ENCODE measurements at places on chromosomes 3 and 15. TPM values are rescaled to one million over a fixed set of nuclear protein-coding genes. Genes with fewer than 3 reads are reported as not detected.

- no peak for DNase-seq
- H3K27me3 ChIP-seq: no peaks in the 10 kb centered on the region
- no peaks in the 10 kb centered on the region for H3K4me1 ChIP-seq
- H3K4me3 ChIP-seq: no peak overlapping the region
- no peaks in the 10 kb centered on the region for H3K36me3 ChIP-seq
These were observed 353.0 kb downstream of the PLOD2 start for GRCh38 chr3:145807990-145808389.

GRCh38 chr3:159439346-159439745 is 549.3 kb upstream of the IL12A start:
- no peak for DNase-seq
- no peaks in the 10 kb centered on the region for H3K27me3 ChIP-seq
- no peaks in the 10 kb centered on the region for H3K4me1 ChIP-seq
- no peaks in the 10 kb centered on the region for H3K36me3 ChIP-seq
- no peak overlapping the region for H3K4me3 ChIP-seq

GRCh38 chr3:24023197-24023596 is 78.1 kb downstream of the NR1D2 start:
- H3K27me3 ChIP-seq: no peaks in the 10 kb centered on the region
- H3K36me3 ChIP-seq: no peaks in the 10 kb centered on the region
- H3K4me1 ChIP-seq: no peaks in the 10 kb centered on the region
- no peak overlapping the region for H3K4me3 ChIP-seq
- no peak overlapping the region for H3K27ac ChIP-seq

The ZBTB20 gene
- total RNA-seq: 59.2 TPM

DNA sequence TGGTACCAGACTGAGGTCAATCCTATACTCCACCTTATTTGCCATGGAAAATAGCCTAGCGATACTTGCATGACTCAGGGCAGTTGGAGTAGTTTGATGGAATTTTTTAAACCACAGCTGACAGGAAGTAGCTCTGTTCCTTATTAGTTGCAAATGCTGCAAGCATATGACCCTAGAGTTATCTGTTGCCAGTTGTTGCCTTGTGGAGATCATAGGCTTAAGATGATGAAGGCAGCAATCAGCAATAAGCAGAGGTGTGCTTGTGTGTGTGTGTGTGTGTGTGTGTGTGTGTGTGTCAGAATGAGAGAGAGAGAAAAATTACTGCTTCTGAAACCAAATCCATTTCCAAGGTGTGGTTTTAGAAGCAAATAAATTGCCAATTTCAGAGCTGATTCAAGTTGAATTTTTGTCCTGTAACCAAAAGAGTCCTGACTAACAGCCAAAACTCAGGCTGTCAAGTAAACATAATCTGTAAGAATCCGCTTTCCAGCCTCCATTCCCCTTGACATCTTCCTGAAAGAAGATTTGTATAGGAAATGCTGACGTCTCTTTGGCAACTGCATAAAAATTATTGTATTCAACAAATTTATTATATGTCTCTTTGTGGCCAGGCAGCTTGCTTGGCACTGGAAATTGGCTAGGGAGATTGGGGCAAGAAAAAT is 141.2 kb downstream of the SERPINI1 start:
- no peaks in the 10 kb centered on the region for H3K27me3 ChIP-seq
- H3K4me3 ChIP-seq: no peak overlapping the region
- DNase-seq: no peak
- no peak overlapping the region for H3K27ac ChIP-seq

GRCh38 chr3:55166576-55167555 is 239.0 kb upstream of the LRTM1 start:
- no peaks in the 10 kb centered on the region for H3K4me1 ChIP-seq
- H3K36me3 ChIP-seq: no peaks in the 10 kb centered on the region
- H3K27me3 ChIP-seq: no peaks in the 10 kb centered on the region
- DNase-seq: no peak
- no peak overlapping the region for H3K27ac ChIP-seq

DNA sequence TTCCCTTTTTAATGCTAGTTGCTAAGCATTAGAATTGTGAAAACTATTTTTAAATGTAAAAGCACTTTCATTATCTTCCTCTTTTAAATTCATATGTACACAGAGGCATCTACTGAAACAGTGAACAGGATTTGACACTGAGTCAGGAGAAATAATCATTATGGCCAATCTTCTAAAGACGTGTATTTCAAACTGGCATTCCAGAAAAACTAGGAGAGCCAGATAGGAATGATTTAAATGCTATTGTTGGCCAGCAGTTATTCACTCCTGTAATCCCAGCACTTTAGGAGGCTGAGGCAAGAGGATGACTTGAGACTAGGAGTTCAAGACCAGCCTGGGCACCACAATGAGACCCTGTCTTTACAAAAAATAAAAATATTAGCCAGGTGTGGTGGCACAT is 67.6 kb upstream of the RAP2B start:
- H3K4me1 ChIP-seq: peaks cover 15% of the 10 kb centered on the region
- DNase-seq: no peak
- H3K36me3 ChIP-seq: no peaks in the 10 kb centered on the region

DNA sequence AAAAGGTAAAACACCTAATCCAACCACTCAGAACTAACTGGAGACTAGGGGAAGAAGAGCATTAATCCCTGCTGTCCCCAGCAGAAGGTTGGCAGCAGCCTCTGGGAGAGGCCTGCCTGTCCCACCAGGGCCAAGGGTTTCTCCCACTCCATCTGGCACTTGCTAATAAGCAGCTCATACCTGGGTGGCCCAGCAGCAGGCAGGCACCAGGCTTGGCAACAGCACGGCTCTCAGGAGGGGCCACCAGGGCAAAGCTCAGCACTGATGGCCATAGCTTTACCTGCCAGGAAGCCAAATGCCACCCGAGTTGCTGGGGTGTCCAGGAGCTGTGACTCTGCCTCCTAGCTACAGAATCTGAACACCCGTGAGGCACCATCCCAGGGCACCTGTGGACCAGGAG is 58.3 kb downstream of the BOC start:
- no peaks in the 10 kb centered on the region for H3K4me1 ChIP-seq
- no peak for DNase-seq
- H3K4me3 ChIP-seq: no peak overlapping the region
- H3K27ac ChIP-seq: no peak overlapping the region
- H3K36me3 ChIP-seq: no peaks in the 10 kb centered on the region
- no peaks in the 10 kb centered on the region for H3K27me3 ChIP-seq

DNA sequence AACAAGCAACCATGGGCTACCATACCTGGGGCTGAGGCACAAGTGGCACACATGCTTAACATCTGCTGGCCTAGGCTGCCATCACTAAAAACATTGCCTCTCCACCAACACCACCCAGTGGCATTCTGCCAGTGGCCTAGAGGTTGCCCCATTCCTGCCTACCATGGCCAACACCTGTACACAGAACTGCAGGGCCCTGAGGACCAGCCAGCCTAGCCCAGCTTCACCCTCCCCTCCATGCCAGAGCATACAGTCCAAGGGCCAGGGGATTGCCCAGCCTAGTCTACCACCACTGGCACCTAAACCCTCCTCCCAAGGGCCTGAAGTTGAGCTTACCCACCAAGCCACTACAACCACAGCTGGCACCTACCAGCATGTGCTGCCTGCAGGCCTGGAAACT is 35.3 kb downstream of the NEK10 start:
- no peaks in the 10 kb centered on the region for H3K27me3 ChIP-seq
- no peak for DNase-seq
- H3K36me3 ChIP-seq: no peaks in the 10 kb centered on the region
- no peak overlapping the region for H3K4me3 ChIP-seq
- no peak overlapping the region for H3K27ac ChIP-seq
- H3K4me1 ChIP-seq: no peaks in the 10 kb centered on the region

DNA sequence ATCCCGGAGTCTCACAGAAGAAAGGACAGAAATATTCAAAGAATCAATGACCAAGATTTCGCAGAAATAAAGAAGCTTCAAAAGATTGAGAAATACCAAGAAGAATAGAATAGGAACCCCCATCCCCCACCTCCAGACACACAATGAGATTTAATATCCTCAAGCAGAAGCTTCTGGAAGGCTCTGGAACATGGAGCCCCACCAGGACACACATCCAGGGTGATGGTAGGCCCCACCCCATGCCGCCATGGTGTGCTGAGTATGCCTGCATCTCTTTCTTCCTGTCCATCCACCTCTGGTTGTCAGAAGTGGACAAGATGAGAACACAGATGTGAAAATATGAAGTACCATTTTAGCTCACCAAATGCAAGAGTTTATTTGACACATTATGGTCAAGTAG is 19.3 kb downstream of the PRR23E start:
- no peak overlapping the region for H3K4me3 ChIP-seq
- no peaks in the 10 kb centered on the region for H3K36me3 ChIP-seq
- H3K27me3 ChIP-seq: no peaks in the 10 kb centered on the region
- DNase-seq: no peak
- no peaks in the 10 kb centered on the region for H3K4me1 ChIP-seq
- no peak overlapping the region for H3K27ac ChIP-seq

DNA sequence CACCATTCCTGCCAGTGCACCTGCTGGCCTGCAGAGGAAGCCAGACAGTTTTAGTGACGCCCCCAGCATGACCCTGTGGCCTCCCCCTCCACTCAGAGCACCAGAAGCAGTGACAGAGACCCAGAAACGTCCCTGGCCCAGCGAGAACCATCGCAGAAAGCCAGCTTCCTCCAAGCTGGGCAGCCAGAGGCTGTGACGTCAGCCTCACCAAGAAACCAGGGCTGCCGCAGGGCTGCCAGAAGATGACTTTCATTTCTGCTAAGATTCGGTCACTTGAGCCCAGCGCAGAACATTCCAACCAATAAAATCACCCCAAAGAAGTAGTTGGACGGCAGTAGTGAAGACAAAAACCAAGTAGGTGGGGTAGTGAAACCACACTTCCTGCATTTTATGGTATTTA is 29.6 kb upstream of the RPL32 start:
- no peaks in the 10 kb centered on the region for H3K36me3 ChIP-seq
- H3K27me3 ChIP-seq: no peaks in the 10 kb centered on the region
- no peak overlapping the region for H3K27ac ChIP-seq
- no peak for DNase-seq
- no peaks in the 10 kb centered on the region for H3K4me1 ChIP-seq

The ITGA11 gene
- total RNA-seq: not detected

- no peak overlapping the region for H3K4me3 ChIP-seq
- no peaks in the 10 kb centered on the region for H3K36me3 ChIP-seq
- H3K27me3 ChIP-seq: no peaks in the 10 kb centered on the region
- no peaks in the 10 kb centered on the region for H3K4me1 ChIP-seq
- no peak overlapping the region for H3K27ac ChIP-seq
These were observed 197.3 kb upstream of the ST8SIA2 start for GRCh38 chr15:92196342-92196741.

The REC114 gene
- total RNA-seq: not detected

The PLSCR4 gene
- not detected for total RNA-seq

GRCh38 chr3:72270072-72270681 is 485.2 kb upstream of the PROK2 start:
- DNase-seq: no peak
- H3K4me1 ChIP-seq: no peaks in the 10 kb centered on the region
- H3K36me3 ChIP-seq: no peaks in the 10 kb centered on the region
- H3K27me3 ChIP-seq: no peaks in the 10 kb centered on the region

The KLHL40 gene
- not detected for total RNA-seq

DNA sequence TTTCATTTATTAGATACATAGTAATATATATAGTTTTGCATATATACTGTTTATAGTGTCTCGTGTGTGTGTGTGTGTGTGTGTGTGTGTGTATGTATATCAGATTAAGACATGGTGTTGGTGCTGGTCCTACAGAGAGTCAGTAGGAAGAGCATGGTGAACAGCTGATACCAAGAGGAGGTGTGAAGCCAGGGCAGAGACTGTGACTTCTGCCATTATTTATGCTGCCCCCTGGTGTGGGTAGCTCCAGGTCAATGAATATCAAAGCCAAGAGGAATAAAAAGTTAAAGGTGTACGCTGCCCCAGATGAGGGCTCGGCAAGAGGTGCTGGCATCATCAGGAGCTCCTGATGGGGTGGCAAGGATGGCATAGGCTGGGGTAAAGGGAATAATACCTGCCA is 299.5 kb upstream of the RASGRP1 start:
- H3K27me3 ChIP-seq: no peaks in the 10 kb centered on the region
- no peak overlapping the region for H3K4me3 ChIP-seq

DNA sequence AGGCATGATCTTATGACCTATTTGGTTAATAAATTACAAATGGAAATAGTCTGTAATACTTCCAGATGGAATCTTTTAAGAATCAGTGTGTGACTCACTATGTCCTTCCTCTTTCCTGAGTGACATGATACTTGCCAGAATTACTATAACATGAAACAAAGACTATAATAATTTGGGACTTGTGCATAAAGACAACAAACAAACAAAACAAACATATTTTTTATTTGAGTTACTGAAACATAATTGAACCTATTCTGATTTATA is 1268.1 kb downstream of the OTOL1 start:
- H3K27ac ChIP-seq: no peak overlapping the region
- no peaks in the 10 kb centered on the region for H3K36me3 ChIP-seq
- no peak for DNase-seq
- H3K4me1 ChIP-seq: no peaks in the 10 kb centered on the region
- no peaks in the 10 kb centered on the region for H3K27me3 ChIP-seq

DNA sequence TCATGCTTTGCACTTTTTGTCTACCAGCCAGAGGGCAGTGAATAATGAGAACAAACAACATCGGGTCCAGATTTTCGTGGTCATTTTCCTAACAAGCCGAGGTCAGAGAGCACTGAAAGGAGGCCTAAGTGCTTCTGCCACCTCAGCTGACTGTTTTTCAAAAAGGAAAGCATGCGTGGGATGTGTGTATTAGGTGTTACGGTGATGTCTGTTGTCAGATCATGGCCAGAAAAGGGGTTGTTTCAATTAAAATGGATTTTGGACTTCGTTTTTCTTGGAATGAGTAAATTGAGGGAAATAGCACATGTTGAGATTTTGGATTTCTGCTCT is 99.5 kb downstream of the APBA2 start:
- no peak overlapping the region for H3K27ac ChIP-seq
- H3K27me3 ChIP-seq: no peaks in the 10 kb centered on the region
- DNase-seq: no peak
- no peaks in the 10 kb centered on the region for H3K36me3 ChIP-seq

The CD86 gene
- 5.5 TPM for total RNA-seq

DNA sequence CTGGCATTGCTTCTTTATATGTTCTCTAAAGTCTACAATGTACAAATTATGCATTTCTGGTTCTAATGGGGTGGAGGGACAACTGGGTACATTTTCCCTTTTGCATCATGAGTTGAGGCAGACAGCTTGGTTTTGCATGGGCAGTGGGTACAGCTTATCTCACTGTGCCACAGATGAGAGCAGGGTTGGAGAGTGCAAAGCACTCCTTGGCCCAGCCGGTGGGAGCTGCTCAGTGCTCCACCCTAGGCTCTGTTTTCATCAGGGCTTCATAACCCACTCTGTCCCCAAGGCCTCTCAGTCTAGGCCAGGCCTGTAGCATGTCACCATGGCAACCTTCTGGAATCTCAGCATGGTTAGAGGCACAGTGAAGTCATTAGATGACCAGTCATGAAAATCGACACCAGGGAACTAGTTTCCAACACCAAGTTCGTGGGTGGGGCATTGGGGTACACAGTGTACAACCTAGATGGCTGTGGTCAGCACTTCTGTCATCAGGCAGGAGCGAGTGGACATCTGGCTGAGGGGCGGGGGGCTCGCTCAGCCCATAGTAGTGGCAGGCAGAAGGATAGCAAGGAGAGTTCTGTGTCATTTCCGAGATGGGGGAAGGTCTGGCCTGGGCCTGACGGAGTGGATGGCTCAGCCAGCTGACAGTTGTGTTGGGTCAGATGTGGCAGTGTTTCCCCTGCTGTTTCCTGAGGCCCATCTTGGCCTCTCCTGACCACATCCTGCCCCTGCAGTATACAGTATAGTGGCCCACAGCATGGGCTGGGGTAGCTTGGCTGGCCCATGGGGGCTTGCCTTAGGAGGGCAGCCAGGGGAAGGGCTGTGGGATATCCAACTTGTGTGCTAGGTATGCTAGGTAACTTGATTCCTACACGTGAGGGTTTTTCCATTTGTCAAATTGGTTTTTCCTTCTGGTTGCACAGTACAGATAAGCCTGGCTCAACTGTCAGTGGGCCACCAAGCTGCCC is 75.7 kb upstream of the PRR23C start:
- H3K4me3 ChIP-seq: no peak overlapping the region
- no peaks in the 10 kb centered on the region for H3K27me3 ChIP-seq
- H3K36me3 ChIP-seq: no peaks in the 10 kb centered on the region
